ENCODE measurements at places on chromosomes 13 and 19. TPM values are rescaled to one million over a fixed set of nuclear protein-coding genes. Genes with fewer than 3 reads are reported as not detected.

Gene OR10H1
- total RNA-seq = 1.7 TPM

Gene CLIP3
- 15.2 TPM for total RNA-seq

Gene SPC24
- 1.5 TPM for total RNA-seq

Gene TMEM205
- 203 TPM for total RNA-seq

Gene ATP7B
- 3.5 TPM for total RNA-seq

Gene SLAIN1
- total RNA-seq = 14.1 TPM

Gene LILRA1
- total RNA-seq = not detected

Data from renal cortical epithelial cell (primary cell).